Stimulated activated CD8-positive, alpha-beta memory T cell treated with anti-CD3 and anti-CD28 coated beads, Interleukin-7, amount 100 ng/mL, for 1 hour (primary cell): ENCODE measurements at places on chromosomes 1 and 21.

- DNase-seq: no peak
Observed at GRCh38 chr21:45295576-45296365, 8.1 kb upstream of the POFUT2 start.

DNA sequence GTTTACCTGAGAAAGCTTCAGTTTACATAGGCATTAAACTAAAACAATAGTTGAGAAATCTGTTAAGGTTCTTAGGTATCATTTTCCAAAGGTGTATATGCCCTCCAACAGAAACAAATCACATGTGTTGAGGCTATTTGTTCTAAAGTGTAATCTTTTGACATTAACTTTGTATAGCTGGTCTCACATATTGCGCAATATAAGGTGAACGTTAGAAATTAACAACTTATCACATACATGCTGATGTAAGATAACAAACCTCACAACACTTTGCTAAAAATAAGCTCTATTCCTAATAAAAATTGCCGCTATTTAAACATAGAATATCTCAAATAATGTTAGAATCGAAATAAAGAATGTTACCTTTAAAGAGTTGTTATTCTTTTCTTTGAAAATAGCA lies 340.6 kb downstream of the SRGAP2C start:
- no peak for DNase-seq

- DNase-seq: no peak
Observed at GRCh38 chr1:73801912-73802429, 396.0 kb downstream of the LRRIQ3 start.

GRCh38 chr1:117818456-117818855 lies 111.0 kb downstream of the GDAP2 start:
- DNase-seq: no peak
